ENCODE measurements at places on chromosomes 2 and 18.
A peak's percentile ranks its signal among the peaks of the same experiment; 100 is the strongest.

DNA sequence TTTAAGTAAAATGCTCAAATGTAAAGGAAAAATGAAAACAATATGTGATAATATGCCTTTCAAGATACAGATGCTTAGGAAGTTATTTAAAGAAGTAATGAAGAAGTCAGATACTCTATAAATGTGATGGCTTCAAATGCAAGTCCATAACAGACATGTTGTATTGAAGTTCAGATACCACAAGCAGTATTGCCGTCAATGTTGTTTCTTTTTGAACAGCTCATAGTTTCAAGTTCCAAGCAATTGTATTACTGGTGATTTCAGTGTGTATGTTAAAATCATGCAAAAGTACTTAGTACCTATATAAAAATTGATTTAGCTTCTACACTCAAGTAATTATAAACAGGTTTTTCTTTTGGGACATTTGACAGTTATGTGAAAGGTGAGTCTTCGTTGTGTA is 24.9 kb downstream of the KCMF1 start:
- no peak for DNase-seq

- DNase-seq: no peak
Observed at GRCh38 chr18:55997151-55997561, 409.2 kb upstream of the TCF4 start.

DNA sequence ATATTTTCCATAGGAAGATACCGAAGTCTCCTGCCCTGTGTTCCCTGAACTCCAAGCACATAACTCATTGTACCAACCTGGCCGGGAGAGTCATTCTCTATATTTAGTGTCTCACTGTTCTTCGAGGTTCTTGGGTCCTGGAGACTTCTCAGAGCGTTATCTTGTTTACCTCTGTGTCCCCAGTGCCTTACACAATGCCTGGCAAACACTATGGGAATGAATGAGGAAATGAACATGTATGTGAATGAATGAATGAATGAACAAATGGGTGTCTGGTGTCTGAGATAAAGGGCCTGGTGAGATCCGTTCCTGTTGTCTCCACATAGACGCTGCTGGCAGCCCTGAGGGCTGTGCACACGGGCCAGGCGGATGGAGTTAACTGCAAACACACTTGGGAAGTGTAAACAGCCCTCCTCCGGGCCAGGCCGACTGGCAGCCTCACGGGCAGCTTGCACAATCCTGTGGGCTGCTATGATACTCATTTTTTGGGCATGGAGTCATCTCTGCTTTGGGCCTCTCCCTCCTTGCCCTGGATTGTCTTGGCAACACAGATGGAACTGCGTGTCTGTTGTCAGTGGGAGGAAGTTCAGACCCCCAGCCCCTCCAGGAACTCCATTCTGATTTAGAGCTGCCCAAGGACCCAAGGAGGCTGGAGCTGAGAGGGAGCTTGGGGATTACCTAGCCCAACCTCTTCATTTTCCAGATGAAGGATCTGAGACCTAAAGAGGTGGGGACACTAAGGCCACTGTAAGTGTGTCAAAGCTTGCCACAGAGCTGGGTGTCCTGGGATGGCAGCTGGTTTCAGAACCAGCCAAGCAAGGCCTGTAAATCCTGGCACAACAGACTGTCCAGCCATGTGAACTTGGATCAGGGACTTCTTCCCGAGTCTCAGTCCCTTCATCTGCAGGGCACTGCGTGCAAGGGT is 124.4 kb downstream of the INHBB start:
- no peak for DNase-seq

- no peak for DNase-seq
Observed at GRCh38 chr2:75021672-75022071, 63.2 kb downstream of the POLE4 start.

- DNase-seq: no peak
Observed at GRCh38 chr2:10426726-10427617, 21.2 kb downstream of the ODC1 start.

GRCh38 chr2:8030573-8031303 is 651.1 kb upstream of the ID2 start:
- DNase-seq: no peak

- DNase-seq: no peak
Observed at GRCh38 chr2:234341306-234341985, 155.4 kb downstream of the ARL4C start.

GRCh38 chr2:45450634-45451033 is 160.4 kb downstream of the SRBD1 start:
- no peak for DNase-seq

DNA sequence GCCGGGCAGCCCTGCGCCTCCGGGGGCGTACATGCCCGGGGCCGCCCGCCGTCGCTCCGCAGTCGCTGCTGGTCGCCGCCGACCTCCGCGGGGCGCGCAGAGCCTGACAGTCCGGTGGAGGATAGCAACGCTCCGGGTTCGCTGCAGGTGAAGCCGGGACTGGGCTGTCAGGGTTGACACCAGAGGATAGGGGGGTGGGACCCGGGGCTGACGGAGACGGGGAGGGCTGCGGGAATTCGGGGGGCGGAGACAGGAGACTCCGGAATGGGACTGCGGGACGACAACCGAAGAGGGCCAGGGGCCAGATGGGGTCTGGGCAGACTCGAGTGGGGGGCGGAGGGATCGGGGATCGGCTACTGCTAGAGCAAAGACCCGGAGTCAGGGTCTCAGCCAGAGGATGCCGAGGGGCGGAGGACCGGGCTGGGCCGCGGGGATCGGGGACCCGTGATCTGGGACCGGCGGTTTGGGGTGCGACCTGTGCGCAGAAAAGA is 403 bp downstream of the TMEM127 start:
- peak; percentile 67 for DNase-seq

GRCh38 chr2:179410552-179411356 is 146.1 kb upstream of the SESTD1 start:
- peak; percentile 66 for DNase-seq

DNA sequence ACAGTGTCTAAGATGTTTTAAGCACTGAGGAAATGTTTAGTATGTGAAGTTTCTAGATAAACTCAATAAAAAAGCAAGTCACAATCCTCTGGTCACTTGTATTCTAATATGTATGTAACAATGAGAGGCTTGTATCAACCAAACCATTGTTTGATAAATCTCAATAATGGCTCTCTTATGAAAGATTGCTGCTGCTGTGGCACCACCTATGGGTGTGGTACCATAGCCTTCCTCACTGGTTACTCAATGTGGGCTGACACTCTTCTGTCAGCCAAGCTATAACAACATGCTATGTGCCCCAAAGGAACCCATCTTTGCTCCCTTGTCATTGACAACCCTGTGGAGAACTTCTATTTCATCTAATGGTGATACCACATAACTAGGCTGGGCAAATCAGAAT is 12.6 kb upstream of the RAB1A start:
- no peak for DNase-seq

- no peak for DNase-seq
Observed at GRCh38 chr2:64880193-64880951, 108.8 kb upstream of the SLC1A4 start.

GRCh38 chr2:86012007-86012712 is 93.5 kb downstream of the POLR1A start:
- DNase-seq: no peak

GRCh38 chr18:80168346-80168745 is 59.3 kb downstream of the ADNP2 start:
- DNase-seq: no peak

DNA sequence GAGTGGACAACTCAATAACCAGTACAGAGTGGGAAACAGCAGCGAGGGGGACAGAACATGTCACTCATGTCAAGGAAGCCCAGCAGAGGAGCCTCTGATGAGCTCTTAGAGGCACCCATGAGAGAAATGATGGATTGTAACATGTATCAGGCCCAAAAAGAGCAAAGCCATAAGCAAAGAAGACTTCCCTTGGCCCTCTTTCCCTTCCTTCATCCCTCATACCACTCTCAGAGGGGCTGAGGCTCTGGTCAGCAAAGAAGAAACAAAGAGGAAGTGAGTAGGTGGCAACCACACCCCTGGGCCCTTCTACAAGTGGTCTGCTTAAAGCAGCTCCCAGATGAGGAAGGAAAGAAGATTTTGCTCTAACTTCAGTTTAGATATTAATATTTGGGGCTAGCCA is 112.8 kb downstream of the CDC42EP3 start:
- DNase-seq: no peak

DNA sequence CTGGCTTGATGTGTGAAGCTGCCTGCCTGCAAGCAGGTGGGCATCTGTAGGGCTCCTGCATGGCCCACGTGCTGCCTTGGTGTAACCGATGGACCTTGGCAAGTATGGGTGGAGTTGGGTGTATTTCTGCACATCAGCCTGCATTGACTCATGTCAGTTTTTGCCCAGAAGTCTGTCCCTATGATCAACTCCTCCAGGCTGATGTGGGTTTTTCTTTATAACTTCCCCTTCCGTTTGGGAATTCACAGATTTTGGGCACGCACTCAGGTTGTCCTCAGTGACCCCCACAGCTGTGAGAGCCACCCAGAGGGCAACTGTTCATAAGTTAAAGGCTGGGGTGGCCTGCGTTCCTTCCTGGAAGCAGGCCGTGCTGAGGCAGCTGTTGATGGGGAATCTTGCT is 123.3 kb downstream of the NCK2 start:
- DNase-seq: no peak

GRCh38 chr2:176561706-176562105 is 292.5 kb downstream of the MTX2 start:
- DNase-seq: no peak

DNA sequence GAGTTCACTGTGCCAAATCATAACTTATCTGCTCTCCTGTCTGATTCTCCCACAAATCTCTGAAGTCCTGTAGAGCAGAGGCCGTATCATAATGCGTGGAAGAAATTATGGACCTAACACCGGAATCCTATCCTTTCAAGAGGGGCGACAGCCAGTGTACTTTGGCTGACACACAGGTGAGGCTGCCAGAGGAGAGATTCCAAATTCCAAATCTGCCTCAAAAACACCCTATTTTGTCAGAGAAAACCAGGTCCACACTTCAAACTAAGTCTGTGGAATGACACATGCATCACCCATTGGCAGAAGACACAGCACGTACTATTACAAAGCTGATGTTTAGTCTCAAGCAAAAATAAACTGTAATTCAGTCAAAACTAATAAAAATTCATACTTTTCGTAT is 139.2 kb upstream of the PID1 start:
- DNase-seq: no peak

DNA sequence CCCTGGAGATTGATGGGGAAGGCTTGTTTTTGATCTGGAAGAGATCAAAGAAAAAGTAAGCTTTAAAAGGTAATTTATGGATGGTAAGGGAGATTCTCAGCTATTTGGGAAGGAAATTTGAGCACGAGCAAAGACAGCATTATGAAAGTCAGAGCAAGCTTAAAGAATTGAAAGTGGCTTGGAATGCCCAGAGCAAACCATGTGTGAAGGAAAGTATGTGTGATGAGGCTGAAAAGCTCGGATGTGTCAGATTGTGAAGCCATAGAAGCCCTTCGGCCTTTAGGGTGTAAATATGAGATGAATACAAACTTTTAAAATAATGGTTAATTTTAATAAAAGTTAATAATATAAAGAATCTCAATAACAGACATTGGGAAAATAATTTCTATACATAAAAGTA is 377.4 kb upstream of the DSEL start:
- no peak for DNase-seq

- DNase-seq: no peak
Observed at GRCh38 chr18:59358414-59358711, 702 bp downstream of the LMAN1 start.

- DNase-seq: no peak
Observed at GRCh38 chr2:181677912-181678586, 2.3 kb downstream of the NEUROD1 start.

- DNase-seq: no peak
Observed at GRCh38 chr2:120108049-120108448, 95.2 kb downstream of the EPB41L5 start.

- no peak for DNase-seq
Observed at GRCh38 chr2:158637357-158637756, 157.8 kb upstream of the DAPL1 start.

- no peak for DNase-seq
Observed at GRCh38 chr2:64537991-64538390, 13.9 kb downstream of the AFTPH start.

DNA sequence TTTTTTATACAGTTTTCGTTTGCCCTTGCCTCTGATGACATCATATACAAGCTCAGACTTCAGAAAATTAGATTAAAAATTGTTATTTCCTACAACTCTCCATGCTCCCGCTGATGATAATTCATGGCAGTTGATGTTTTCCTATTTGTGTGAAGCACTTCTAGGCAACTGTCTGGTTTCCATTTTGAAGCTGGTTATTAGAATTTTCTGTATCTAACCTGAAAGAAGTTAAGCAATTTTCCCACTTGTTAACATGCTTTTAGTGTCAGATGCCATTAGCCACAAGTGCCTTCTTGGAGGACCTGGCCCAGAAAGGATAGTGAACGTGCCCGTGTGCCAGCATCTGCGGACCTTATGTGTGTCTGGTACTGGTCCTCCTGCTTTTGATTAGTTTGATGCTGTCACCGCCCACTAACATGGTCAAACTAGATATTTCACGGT is 347.6 kb upstream of the RAB12 start:
- no peak for DNase-seq

- DNase-seq: no peak
Observed at GRCh38 chr2:214837466-214837865, 28.0 kb upstream of the BARD1 start.

- no peak for DNase-seq
Observed at GRCh38 chr18:31643003-31643402, 41.4 kb downstream of the B4GALT6 start.

- DNase-seq: no peak
Observed at GRCh38 chr18:77114415-77115191, 18.0 kb downstream of the MBP start.

DNA sequence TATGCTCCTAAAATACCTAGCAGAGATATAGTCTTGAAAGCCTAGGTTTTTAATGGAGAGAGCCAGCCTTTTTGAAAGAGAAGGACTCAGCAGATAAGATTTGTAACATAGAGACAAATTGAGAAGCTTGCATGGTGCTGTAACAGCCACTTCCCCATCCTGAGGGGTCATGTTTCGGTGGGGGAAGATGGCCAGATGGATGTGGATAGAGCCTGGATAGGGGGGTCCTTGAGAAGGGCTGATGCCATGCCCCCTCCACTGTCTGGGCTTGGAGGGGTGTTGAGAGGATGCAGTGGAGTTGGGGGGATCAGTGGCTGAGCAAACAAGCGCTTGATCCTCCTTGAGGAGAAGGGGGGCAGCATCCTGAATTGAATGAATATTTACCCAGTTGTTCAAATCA is 178.0 kb upstream of the HS6ST1 start:
- DNase-seq: no peak

- no peak for DNase-seq
Observed at GRCh38 chr2:151475071-151475470, 65.4 kb downstream of the RIF1 start.

Data from NCI-H524 (cell line).